Testis (tissue), 5 donors: ENCODE measurements at places on chromosomes 2 and 18. TPM values are rescaled to one million over a fixed set of nuclear protein-coding genes. Genes with fewer than 3 reads are reported as not detected.

DNA sequence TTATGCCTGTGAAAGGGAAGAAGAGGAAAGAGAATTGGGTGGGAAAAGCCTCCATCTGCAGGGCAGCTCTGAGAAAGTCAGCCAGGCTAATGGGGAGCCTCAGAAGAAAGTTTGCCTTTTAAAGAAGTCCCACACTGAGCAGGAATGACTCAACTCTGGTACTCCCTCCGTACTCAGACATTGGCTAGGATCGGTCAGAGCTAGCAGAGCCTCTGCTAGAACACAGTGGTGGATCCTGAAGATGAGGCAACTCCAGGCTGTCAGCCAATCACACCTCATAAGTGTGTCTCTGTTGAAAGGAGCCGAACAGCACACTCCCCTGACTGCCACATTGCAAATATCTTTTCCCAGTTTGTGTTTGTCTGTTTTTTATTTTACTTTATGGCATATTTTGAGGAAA is 96.9 kb downstream of the HNRNPLL start:
- peak; percentile 68 for DNase-seq

- DNase-seq, result peak; percentile 60
These were observed 494 bp downstream of the ANKZF1 start for GRCh38 chr2:219230059-219230540.

GRCh38 chr2:81283081-81283480 is 978.5 kb upstream of the LRRTM1 start:
- no peak for DNase-seq

- no peak for DNase-seq
These were observed 49.5 kb downstream of the IKZF2 start for GRCh38 chr2:213101692-213102460.

- no peak for DNase-seq
These were observed 366.3 kb downstream of the NYAP2 start for GRCh38 chr2:225765820-225766219.

- DNase-seq, result peak; percentile 38
These were observed 193.7 kb downstream of the INO80D start for GRCh38 chr2:205892251-205892655.

DNA sequence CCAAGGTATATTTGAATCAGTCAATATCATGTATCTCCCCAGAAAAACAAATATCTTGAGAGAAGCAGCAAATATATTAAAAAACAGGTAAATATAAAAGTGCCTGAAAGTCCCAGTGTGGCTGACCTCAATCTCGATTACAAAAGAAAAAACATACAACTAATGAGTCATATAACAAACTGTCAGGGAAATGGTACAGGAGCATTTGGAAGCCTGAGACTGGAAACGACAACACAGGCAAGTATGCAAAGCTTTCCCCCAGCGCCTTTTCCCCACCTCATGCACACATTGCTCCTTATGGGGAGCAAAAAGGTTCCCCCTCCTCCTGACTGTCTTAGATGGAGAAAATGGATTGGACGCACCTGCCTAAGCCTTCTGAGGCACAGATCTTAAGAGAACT is 230.7 kb downstream of the TMX3 start:
- DNase-seq, result no peak

GRCh38 chr2:95267458-95268210 is 6.6 kb upstream of the PROM2 start:
- no peak for DNase-seq

GRCh38 chr2:222305516-222306392 is 7.0 kb upstream of the PAX3 start:
- DNase-seq, result no peak

GRCh38 chr2:234091883-234092282 is 41.4 kb downstream of the SPP2 start:
- DNase-seq, result no peak

DNA sequence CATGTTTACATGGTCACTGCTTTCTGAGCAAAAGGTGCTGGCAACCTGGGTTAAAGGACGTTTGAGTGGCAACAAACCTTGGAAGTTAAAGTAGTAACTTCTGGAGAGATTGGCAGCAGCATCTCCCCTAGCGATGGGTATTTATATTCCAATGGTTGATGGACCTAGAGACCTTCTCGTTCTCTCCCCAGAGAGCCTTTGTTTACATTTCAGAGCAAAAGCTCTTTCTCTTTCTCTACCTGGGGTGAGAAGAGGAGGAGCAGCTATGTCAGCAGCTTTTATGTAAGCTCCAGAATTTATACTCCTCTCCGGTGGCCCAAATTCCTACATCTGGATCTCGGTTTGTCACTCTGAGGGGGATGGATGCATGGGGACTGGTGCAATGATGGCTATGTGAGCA is 213.7 kb upstream of the ARL4C start:
- no peak for DNase-seq

DNA sequence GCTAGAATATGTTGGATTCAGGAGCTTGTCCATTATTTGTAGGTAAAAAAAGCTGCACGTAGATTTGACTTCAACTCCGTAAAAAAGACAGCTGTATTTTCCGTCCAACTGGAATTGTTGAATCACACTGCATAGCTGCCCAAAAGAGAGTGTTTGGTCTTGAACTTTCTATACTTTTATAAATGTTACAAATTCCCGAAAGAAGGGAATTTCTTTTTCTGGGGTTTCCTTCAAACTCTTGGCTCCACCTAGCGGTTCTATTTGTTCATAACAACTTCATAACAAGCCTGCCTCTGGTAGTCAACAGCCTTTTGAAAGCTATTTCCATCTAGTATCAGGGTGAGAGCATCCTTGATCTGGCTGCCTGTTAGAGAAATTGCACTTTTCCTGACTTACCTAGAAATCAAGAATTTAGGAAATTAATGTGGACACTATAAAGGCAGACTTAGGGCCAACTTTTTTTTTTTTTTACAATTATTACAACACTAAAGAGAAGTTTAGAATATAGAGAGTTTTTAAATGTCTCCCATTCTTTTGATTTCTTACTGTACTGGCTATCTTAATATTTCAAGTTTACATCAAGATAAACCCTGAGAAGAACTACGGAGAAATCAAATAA is 48.1 kb downstream of the TMEM185B start:
- DNase-seq, result peak; percentile 42

DNA sequence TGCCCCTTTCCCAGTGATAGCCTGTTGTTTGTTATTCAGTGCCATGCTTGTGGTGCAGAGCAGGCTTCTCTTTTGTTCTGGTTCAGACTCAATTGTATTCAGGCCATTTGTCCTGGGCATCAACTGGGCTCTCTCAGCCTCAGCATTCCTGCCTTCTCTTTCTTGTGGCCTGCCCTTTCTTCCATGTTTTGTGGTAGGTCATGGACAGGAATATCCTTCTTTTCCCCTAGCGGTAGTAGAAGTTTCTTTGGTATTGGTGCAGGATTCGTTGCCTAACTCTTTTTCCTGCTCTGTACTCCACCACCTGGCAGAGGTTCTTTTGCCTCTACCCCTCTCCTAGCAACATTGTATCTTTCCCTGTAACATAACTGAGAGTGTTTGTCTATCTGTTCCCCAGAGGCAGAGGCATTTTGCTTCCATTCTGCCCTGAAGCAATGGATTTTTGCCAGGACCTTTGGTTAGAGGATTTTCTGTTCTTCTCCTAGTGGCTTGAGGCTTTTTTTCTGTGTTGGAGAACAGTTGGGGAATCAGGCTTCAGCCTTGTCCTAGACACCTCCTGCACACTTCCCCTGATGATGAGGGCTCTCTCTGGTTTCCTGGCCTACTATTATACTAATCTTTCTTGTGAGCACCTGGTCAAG is 68.5 kb downstream of the NCOA1 start:
- peak; percentile 75 for DNase-seq

DNA sequence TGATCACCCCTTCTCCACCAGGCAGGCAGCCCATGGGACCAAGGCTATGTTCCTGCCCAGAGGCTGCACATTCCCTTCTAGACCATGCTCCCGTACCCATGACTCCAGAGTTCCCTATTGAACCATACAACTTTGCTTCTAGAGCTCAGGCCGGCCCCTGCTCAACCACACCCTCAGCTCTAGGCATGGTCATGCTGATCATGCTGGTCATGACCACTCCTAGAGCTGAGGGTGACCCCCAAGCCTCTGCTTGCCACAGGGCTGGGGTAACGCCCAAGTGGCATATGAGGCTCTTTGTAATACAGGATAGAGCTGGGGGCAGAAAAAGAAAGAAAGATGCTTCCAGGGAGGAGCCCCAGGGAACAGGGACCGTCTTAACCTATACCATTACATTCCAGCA is 301.8 kb downstream of the SP3 start:
- no peak for DNase-seq

DNA sequence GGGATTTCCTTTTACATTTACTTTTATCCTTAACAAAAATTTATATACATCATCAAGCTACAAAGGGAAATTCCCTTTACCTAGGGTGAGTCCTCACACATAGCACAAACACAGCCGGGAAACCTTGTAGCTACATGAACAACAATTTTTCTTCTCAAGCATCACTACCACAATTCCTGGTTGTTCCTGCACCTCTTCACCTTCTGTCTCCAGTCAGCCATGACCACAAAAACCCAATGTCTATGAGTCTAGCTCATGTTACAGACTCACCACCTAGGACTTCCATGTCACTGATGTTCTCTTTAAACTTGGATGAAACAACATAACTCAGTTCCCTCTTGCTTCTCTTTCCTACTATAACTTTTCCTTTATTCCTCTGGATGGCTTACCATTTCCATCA is 460.4 kb downstream of the MBD2 start:
- DNase-seq, result no peak

- peak; percentile 15 for DNase-seq
These were observed 25.5 kb downstream of the CENPO start for GRCh38 chr2:24818721-24819167.

DNA sequence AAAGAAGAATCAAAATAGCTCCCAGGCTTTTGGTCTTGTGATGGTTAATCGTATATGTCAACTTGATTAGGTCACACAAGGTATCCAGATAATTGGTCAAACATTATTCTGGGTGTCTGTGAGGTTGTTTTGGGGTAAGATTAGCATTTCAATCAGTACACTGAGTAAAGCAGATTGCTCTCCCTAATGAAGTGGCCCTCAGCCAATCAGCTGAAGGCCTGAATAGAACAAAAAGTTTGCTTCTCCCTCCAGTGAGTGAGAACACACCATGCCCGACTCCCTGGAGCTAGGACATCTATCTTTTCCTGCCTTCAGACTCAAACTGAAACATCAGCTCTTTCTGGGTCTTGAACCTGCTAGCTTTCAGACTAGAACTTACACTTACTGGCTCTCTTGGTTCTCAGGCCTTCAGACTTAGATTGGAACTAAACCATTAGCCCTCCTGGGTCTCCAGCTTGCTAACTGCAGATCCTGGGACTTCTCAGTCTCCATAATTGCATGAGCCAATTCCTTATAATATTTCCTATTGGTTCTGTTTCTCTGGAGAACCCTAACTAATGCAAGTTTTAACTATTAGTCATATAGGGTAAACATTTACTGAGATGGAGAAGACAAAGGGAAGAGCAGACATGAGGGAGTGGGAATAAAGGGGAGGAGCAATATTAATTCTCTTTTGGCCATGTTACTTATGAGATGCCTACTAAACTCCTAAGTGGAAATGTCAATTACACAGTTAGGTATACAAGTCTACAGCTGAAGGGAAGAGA is 25.5 kb downstream of the LNPK start:
- DNase-seq, result no peak

DNA sequence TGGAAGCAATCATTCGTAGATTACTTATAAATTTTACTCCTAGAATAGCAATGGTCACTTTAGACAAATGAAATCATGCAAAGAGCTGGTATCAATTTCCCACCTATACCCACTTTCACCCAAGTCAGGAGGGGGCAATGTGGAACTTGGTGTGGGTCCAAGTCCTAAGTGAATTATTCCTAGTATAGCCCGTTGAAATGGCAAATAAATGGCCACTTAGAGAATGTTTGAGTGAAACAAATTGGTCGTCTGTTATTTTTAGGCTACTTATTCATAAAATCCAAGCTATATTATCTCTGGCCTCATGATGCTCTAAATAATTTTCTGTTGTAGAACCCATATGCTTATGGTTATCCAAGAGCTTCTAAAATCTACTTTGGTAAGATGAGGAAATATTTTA is 98.1 kb downstream of the MYO3B start:
- no peak for DNase-seq

The SIX3 gene
- 0.19 TPM for total RNA-seq

The CRYBA2 gene
- 0.56 TPM for total RNA-seq

The ANKRD12 gene
- 58.5 TPM for total RNA-seq

The FOXD4L1 gene
- 0.55 TPM for total RNA-seq

The LAMA3 gene
- 14.1 TPM for total RNA-seq

The ALPG gene
- 1.0 TPM for total RNA-seq

The CCL20 gene
- total RNA-seq, result 0.81 TPM

The FBXO36 gene
- total RNA-seq, result 7.1 TPM

The GEN1 gene
- total RNA-seq, result 59.1 TPM

The TACR1 gene
- 0.47 TPM for total RNA-seq

The FAM161A gene
- 13.3 TPM for total RNA-seq

The PSMD14 gene
- total RNA-seq, result 43.7 TPM

The ANKRD30B gene
- total RNA-seq, result 42.0 TPM

The PLGLB2 gene
- total RNA-seq, result 1.7 TPM
